ENCODE measurements at places on chromosomes 4 and X. TPM values are rescaled to one million over a fixed set of nuclear protein-coding genes. Genes with fewer than 3 reads are reported as not detected.

PUDP gene
- total RNA-seq, result 21.6 TPM

GRCh38 chr4:182400790-182401189 is 157.6 kb downstream of the TENM3 start:
- no peak for DNase-seq

CLNK gene
- not detected for total RNA-seq

GRCh38 chr4:22463179-22463578 is 52.7 kb downstream of the ADGRA3 start:
- no peak for DNase-seq

INTS6L gene
- total RNA-seq, result 2.4 TPM

Measured in Right ventricle myocardium superior (tissue), 1 donor.